ENCODE measurements at places on chromosomes 2 and 18.

DNA sequence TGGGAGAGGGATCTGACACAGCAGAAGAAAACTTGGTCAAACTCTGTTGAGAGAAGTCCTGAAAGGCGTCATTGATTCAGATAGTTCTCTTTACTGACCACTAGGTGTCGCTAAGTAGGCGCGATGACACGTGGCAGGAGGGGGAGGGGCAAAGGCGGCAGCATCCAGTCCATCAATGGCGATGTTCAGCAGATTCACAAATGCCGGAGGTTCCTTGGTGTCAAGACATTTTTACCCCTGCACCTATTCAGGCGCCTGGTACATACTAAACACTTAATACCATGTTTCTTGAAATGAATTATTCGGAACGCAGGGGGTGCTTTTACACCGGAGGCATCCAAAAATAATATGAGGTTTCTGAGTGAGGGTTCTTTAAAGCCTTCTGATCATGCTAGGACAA, 3.0 kb upstream of the PLEK start:
- DNase-seq: peak; percentile 82

- DNase-seq: no peak
These were observed 2.7 kb downstream of the COLEC11 start for GRCh38 chr2:3597567-3597966.

DNA sequence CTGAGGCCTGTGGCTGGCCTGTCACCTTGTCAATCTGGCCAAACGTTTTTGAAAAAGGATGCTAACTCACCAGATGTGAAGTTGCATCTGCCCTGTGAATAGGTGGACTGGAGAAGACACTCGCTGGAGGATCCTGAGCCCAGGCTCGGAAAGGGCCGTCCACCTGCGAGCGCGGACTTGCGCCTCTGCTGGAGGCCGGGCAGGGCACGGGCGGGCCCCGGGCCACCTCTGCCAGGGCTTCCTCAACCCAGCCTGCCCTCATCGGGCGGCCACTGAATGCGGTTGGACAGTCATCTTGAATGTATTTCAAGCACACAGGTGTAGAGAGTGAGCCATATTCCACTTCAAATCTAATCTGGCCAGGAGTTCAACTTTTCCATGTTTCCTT, 83.9 kb downstream of the FAM210A start:
- no peak for DNase-seq

DNA sequence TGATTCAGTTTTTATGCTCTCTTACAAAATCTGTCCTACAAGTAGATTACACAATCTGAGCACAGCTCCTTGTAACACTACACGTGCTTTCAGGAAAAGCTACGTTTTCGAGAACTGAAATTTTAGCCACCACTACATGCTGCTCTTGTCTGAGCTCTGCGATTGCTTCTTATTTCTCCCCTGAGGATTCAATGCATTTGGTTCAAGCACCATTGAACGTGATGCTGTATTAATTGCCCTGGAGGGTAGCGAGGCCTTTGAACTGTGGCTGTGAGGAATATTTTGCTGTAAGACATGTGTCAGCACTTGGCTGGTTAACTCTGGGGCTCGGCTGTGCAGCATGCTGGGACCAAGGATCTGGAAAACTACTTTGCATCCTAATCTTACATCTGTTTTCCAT, 405.8 kb downstream of the EPHA4 start:
- no peak for DNase-seq

DNA sequence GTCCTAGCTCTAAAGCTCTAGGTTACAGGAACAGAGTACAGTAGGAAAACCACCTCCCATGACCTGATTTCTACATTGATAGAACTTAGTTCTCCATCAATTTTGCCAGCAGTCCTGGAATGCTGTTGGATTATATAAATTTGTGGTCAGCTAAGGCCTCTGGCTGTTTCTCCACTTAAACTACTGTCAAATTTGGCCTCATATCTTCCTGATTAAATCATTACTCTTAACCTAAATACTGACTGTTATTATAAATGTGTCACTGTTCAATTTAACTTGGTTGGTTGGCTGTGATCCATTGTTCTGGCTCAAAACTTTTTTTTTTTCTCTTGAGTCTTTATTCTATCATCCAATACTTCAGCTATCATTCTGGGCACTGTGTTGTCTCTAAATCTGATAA, 71.2 kb downstream of the TGFA start:
- no peak for DNase-seq

DNA sequence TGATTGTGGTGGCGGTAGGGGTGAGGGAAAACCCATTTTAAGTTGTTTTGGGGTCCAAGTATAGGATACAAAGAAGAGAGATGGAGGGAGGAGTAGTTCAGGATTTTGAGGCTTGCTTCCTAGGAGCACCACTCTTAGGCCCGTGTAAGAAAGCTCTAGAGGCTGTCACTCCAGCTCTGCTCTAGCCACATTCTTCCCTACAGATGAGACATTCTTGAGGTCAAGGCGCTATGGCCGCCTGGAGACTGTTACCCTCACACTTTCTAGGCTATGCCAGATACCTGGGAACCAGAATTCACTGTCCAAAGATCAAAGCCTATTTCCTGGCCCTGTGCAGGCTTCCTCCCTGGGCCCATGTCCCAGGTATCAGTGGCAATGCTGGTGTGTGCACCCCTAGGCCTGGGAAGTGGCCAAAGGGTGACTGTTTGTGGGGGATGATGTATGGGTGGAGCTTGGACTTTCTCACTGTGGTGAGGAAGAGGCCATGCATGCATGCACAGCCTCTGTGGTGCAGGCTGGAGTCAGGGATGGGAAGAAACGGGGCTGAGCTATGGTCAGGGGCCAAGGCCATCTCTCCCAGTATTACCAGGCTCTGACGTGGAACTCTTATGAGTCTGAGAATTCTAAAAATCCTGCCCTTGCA, 7.0 kb upstream of the TTL start:
- DNase-seq: no peak

DNA sequence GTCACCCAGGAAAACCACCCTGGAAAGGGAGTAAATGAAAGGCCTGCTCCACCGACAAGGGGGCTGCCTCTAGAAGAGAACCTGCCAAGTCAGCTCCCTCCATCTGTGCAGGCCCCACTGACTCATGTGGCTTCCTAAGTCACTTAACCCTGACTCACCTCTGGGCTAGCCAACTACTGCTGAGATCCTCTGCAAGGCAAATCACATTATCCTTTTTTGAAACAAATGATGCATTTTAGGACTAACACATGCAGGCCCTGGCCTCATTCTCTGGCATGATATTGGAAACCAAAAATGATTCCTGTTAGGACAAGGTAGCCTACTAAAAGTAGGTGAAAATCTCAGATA, 474.6 kb downstream of the EPHA4 start:
- no peak for DNase-seq

- DNase-seq: no peak
These were observed 23.6 kb downstream of the ANKRD44 start for GRCh38 chr2:197286805-197287595.

GRCh38 chr2:108253106-108253505, 13.3 kb downstream of the SULT1C3 start:
- no peak for DNase-seq

GRCh38 chr2:141015341-141016047, 1115.3 kb downstream of the LRP1B start:
- no peak for DNase-seq

- DNase-seq: no peak
These were observed 75.8 kb upstream of the SPRED2 start for GRCh38 chr2:65508225-65508624.

DNA sequence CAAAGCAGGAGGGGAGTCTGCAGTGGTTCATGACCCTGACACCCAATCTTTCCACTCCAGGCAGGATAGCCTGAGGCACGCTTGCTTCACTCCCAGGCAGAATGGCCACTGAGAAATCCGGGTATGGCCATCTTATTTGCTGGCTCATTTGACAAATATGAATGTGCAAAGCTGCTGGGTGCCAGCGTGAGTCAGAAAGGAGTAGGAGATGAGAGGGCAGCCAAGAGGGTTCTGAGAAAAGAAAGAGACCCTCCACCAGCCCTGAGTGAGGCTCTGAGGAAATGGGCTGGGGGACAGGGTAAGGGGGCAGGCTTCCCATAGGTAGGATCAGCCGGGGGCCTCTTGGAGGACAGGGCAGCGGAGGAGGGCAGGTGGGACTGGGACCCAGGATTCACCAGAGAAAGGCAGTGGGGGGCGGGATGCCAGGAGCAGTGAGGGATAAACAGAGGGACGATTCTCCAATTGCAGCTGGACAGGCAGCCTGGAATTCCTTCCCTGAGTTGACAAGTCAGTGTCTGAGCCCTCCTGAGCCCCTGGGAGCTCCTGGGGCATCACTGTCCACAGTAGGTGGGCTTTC, 15.2 kb downstream of the RAMP1 start:
- no peak for DNase-seq

DNA sequence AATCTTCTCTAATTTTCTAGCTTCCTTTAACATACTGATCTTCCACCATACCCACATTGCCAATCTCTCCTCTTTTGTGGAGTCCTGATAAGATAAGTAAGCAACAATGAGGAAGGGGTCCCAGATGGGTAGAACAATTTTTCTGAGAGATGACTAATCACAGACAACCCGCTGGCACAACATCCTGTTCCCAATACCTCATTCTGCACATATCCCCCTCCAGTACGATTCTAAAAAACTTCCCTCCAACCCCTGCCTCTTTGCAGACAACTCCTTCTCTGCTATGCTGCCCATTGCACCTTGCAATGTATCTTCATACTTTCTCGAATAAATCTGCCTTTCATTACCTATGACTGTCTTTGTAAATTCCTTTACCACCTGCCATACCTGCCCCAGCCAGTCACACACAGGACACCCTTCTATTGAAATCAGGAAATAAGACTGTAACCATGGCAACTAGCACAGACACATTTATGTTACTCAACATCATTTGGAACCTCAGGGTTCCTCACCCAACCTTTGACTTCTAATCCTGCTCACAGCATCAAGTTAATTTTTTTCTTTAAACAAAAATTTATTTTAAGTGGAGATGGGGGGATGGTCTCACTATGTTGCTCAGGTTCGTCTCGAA, 7.4 kb upstream of the EXOC6B start:
- no peak for DNase-seq

GRCh38 chr2:126901459-126901858, 2.8 kb downstream of the TEX51 start:
- DNase-seq: peak; percentile 28

- DNase-seq: peak; percentile 13
These were observed 169.2 kb upstream of the GLI2 start for GRCh38 chr2:120566331-120567035.

GRCh38 chr2:185475914-185476313, 262.7 kb upstream of the FSIP2 start:
- DNase-seq: no peak

Data from right lobe of liver (tissue), 6 donors.